ENCODE measurements at places on chromosomes 13 and 19.

DNA sequence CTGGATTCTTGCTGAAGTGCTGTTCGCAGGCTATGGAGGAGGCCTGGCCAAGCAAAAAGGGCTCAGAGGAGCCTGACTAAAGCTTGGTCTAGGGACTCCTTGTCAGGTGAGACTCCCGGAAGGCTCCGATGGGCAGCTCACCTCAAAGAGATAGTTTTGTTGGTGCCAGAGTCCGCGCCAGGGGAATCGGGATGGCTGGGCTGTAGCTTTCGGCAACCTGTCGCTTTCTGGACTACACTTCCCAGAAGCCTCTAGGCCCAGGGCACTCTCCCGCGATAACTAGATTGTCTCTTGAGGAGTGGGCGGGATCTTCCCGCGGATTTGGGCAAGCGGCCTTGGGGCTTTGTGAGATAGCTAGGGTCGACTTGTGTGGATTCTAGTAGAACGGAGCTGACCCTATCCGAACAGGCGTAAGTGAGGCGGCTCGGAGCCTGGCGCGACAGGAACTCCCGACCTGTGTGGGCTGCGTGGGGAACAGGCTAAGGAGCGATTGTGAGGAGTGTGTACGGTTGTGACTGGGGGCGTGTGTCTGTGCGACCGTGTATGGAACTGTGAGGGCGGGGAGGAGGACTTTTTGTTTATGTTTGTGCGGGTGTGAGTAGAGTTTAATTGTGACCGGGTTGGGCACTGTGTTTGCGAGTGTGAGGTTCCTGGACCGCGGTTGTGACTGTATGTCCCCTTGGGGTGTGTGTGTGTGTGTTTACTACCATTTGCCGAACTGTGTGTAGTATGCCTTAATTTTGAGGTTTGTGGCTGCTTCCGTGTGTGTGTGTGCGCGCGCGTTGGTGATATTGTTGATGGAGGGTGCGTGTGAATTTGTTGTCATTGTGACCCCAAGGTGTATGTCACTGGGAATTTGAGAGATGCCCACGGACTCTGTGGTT, at the start of gene ZNF345:
ZNF345 (plus strand) TSS at position 318 of the 884 bp plus-strand sequence. CDS start 25,955 bp downstream, outside the sequence.
- peak; percentile 96 for DNase-seq

DNA sequence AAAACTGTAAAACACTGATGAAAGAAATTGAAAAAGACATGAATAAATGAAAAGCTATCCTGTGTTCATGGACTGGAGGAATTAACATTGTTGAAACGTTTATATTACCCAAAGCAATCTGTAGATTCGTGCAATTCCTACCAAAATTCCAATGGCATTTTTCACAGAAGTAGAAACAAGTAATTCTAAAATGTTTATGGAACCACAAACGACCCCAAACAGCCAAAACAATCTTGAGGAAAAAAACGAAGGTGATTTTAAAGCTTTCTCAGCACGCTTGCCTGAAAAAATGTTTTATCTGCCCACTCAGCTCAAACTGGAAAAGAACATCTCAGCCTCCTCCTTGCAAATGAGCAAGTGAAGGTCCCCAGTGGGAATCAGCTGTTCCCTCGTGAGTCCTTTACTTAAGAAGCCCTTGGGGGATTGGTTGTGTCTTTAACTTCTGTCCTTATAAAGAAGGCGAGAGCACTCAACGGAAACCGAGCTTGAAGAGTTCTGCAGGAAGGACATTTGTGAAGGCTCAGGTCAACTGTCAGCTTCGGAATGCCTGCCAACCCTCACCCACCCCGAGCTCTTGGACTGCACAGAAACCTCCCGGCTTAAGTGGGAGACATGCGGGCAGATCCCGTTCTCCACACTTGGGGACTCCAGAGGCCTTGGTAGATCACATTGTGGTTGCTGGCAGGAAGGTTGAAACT, 256.0 kb upstream of the IRS2 start:
- no peak for DNase-seq

DNA sequence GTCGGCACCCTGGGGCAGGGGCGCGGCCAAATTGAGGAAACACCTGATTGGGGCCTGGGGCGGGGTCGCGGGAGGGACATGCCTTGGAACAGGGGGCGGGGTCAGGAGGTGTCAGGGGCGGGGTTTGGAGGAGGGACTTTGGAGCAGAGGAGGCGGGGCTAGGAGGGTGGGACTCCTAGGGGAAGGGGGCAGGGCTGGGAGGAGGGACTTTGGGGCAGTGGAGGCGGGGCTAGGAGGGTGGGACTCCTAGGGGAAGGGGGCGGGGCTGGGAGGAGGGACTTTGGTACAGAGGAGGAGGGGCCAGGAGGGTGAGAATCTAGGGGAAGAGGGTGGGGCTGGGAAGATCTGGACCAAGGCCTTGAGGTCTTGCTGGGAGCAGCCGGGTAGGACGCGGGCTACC, 21.9 kb downstream of the GRIN2D start:
- DNase-seq = peak; percentile 89

DNA sequence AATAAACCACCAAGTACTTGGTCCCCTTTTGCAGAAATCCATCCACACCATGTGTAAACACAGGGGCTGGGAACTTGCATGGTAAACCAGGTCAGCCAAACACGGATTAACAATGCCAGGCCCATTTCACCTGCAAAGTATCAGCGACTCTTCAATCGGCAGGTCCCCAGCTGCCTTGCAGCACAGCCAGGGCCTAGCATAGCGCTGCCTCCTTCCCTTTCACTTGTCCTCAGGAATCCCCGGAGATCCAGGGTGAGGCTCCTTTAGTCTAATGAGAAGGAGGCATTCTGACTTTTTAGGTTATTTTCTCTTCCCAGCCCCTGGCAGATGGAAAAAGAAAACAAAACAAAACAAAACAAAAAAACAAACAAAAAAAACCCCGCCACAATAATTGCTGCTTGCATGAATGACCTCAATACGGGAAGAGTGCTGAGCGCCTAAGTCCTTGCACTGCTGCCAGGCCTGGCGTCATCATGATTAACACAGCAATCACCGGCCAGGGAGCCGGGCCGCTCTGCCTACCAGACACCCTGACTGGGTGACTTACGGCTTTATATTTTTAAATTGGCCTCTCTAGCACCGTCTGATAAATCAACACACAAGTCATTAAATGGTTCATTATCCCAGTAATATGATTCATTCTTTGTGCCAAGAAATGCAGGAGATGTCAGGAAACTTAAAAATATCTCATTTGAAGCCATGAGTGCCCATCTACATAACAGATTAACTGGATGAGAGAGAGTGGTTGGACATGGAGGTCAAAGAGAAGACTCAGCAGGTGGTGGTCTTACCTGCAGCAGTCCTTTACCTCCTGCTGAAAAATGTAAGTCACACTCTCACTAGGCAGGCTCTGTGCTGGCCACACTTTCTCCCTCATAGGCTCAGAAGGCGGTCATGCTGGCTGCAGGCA, 692.7 kb downstream of the UQCRFS1 start:
- no peak for DNase-seq

GRCh38 chr13:103663996-103664395, 597.8 kb upstream of the SLC10A2 start:
- DNase-seq = no peak

DNA sequence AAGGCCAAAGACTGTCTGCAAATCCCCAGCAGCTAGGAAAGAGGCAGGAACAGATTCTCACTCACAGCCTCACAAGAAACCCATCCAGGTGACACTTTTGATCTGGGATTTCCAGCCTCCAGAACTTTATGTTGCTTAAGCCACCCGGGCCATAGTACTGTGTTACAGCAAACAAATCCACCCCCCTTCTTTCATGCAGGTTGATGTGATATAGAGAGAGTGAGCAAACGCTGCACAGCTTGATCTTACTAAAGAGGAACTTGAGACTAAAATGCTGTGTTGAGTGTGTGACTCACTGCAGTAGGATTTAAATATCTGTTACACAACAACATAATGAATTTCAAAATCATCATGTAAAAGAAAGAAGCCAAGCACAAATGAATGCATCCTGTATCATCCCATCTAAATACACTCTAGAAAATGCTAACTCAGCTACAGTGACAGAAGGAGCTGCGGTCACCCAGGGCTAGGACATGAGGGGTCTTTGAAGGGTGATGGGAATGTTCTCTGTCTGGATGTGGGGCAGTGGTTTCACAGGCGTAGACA, 32.2 kb downstream of the RCBTB2 start:
- DNase-seq = peak; percentile 78

GRCh38 chr13:30746791-30747190, 11.4 kb downstream of the ALOX5AP start:
- no peak for DNase-seq

- DNase-seq = peak; percentile 94
These were observed 6.5 kb upstream of the ZNF579 start for GRCh38 chr19:55586976-55587668.

GRCh38 chr19:19597809-19598306, 20.6 kb downstream of the PBX4 start:
- DNase-seq = peak; percentile 85

Measured in suppressor macrophage treated with lipopolysaccharide for 1 hour (primary cell).